NCI-H1092 treated with DMSO at 0.1 percent for 48 hours (cell line): ENCODE measurements at places on chromosomes 5 and 9.

DNA sequence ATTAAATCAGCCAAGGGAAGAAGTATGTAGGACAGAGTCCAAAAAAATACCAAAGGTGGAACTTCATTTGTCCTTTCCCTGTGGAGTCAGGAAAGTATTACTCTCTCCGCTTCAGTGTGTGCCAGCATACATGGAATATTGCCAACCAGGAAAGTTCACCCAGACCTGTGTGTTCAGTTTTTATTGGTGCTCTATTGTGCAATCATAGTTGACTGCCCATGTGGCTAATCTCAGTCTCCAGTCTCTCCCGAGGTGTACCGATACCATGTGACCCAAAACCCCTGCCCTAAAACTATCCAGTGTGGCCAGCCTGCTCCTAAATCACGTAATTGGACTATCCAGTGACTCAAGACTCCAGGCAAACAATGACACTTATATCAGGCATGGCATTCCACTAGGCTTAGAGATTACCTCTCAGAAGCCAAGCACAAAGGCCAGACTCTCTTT, 38.8 kb downstream of the NFX1 start:
- DNase-seq: no peak

DNA sequence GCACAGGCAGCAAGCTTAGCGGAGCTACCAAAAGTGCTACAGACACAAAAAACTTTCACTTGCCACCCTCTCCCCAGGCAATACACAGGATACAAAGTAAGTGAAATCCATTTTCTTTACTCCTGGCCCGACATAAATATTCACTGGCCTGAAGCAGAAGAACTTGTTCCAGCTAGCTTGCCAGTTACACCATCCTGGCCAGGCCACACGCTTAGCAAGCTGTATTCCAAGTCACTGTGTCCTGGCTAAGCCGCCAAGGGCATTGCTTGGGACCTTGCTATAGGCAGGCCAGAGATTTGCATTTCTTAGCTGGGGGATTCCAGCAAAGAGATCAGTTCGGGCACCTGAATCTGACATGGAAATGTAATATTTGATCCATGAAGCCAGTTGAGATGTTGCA, 71.0 kb upstream of the SLC1A3 start:
- DNase-seq: no peak

GRCh38 chr9:2385746-2386145, 235.8 kb upstream of the VLDLR start:
- no peak for DNase-seq

DNA sequence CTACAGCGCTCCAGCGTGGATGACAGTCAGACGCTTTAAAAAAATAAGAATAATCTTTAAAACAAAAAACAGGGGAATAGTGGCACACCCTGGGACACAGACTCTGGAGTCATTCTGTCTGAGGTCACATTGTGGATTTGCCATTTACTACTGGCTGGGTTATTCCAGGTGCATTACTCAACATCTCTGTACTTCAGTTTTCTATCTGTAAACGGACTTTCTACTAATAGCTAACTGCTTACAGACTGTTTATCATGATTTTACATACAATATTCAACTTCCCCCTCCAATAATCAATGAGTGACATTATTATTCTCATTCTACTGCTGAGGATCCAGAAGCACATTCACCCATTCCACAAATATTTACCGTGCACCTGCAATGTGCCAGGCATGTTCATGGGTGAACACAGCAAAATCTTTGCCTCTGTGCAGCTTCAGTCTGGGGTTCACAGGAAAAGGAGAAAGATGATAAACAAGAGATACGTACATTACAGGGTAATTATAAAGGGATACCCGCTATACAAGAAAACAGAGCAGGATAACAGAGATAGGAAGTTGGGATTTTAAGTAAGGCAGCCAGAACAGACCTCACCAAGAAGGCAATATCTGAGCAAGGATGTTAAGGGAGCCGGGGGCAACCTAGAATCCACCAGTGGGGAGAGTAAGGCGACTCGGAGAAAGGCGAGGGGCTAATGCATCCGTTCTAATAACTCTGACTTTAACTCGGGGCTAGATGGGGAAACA, 984 bp upstream of the RAD23B start:
- no peak for DNase-seq

DNA sequence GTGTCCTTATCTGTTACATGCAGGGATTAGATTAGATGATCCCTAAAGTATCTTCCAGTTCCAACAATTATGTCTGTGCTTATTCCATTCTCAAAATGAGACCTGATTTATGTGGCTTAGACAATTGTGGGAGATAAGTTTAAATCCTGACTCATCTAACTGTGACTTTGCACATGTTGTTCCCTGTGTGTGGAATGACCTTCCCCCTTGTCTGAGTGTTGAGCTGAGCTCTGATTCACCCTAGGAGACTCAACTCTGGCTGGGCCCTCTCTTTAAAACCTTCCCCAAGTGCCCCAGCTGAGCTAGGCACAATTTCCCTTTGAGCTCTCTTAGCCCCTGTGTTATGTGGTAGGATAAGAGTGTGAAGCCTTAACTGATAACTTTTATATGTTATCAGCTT, 118.9 kb upstream of the ELL2 start:
- no peak for DNase-seq

DNA sequence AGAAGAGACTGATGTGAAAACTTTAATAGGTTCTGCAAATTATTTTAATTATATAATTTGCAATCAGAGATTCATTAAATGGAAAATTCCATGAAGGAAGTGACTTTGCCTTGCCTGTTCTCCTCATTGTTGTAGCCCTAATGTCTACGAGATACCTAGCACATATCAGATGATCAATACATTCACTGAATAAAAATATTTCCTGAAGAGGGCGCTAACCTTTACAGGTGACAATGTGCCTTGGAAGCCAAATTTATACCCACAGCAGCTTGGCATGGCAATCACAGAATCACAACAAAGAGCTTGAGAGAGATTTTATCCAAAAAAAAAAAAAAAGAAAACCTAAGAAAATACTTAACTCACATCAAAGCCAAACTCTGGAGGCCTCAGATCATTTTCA, 17.4 kb downstream of the HAUS6 start:
- DNase-seq: peak; percentile 37

DNA sequence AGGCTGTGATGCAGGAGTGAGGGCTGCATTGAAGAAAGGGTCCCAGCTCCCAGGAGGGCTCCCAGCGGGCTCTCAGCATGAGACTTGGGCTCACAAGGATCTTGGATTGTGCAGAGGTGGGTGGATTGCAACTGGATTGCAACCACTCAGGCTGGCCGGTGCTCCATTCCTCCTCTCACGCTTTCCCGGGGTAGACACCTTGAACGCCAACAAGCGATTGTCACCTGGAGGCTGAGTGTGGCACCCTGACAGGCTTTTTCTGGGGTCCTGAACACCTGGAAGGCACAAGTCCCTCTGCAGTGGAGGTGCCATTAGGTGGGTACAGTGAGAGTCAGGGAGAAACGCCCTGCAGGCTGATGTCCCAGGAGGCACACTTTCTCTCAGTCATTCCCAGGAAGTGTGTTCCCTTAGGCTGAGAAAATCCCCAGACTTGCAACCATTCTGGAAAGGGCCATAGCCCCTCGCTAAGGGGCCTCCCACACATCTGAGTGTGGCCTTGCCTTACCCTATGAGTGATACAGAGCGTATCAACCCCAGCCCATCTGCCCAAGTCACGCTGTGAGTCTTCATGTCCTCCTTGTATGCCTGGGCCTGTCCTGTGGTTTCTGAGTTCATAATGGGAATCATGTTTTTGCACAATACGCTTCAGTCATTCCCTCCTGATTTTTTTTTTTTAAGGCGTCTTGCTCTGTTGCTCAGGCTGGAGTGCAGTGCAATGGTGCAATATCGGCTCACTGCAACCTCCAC, 488.1 kb downstream of the IRX1 start:
- no peak for DNase-seq

GRCh38 chr9:115636596-115636995, 517.0 kb upstream of the PAPPA start:
- no peak for DNase-seq

- no peak for DNase-seq
Measured at GRCh38 chr9:120693700-120694008, 20.6 kb downstream of the MEGF9 start.

- DNase-seq: no peak
Measured at GRCh38 chr5:122605236-122605635, 169.6 kb upstream of the SNX2 start.

GRCh38 chr5:128587275-128587674, 49.2 kb upstream of the FBN2 start:
- no peak for DNase-seq

DNA sequence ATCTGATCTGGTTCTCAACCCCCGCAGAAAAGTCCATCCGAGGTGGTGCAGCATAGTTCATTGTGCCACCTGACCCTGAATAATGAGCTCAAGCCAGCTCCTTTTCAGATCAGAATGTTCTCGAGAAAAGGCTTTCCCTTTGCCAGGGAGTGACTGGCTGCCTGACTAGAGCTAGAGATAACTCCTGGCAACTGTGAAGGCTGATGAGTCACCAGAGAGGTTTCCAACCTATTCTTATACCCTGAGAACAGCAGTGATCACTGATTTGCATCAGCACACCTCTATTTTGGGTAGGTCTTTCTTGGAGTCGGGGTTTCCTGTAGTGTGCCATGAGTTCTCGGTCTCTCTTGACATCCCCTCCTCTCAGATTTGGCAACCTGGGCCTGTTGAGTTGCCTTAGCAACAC, 127.9 kb downstream of the PIK3R1 start:
- DNase-seq: no peak

- DNase-seq: no peak
Measured at GRCh38 chr5:167553511-167553910, 737.9 kb upstream of the WWC1 start.

- DNase-seq: no peak
Measured at GRCh38 chr5:174424219-174425053, 299.9 kb upstream of the MSX2 start.

- no peak for DNase-seq
Measured at GRCh38 chr5:36253575-36253974, 11.8 kb upstream of the NADK2 start.

DNA sequence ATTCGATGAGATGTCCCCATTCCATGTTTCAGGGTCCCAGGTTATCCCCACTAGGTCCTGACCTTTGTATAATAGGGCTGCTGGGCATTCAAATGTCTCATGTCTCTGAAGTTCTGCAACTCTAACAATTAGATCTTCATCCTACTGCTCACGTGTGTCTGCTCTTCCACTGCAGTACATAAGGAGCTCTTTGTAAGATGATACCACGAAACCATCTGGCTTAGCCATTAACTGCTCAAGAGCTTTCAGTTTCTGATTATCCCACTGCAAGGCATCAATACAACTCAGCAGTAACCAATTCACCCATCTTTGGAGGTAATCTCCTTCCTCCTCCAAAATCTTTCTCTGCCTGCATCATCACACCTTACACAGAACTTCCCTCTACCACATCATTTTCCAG, 49.9 kb upstream of the PPP2CA start:
- no peak for DNase-seq

- peak; percentile 63 for DNase-seq
Measured at GRCh38 chr5:177446200-177447065, at the start of gene PRR7. Gene PRR7 (plus strand): TSS chr5:177446814. CDS start chr5:177455068, 8,254 bp downstream.

DNA sequence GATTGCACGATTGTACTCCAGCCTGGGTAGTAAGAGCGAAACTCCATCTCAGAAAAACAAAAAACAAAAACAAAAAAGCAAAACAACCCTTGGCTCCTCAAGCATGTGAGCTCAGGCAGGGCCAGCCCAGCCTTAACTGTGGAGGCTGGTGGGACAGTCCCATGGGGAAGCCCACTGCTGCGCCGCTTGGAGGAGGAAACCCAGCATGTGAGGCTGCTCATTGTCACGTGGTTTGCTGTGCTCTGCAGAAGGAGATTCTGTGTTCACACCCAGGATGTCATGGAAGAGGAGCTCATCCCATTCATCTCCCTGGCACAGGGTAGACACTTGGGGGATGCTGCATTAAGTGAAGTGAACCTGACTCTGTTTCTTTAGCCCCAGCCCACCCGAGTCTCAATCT, 4.0 kb downstream of the ZBED3 start:
- DNase-seq: no peak

GRCh38 chr9:3875361-3876132, 349.7 kb upstream of the RFX3 start:
- DNase-seq: no peak

DNA sequence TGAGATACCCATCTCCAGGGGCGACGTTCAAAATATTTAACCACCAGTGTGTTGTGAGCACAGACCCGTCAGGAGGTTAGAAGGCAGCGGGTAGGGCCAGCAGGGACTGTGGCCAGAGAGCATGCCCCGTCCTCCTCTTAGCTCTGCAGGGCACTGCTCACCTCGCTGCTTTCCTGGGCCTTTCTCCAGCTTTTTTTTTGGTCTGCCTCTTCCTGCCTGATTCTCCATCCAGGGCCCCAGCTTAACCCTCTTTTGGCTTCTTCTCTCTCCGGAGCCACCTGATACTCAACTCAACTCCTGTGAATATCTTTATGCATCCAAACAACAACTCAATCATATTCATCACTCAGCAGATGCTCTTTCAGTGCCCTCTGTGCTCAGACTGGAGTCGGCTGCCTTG, 44.0 kb downstream of the TMOD1 start:
- no peak for DNase-seq

- DNase-seq: peak; percentile 50
Measured at GRCh38 chr9:127424676-127424999, 456 bp downstream of the ZNF79 start.

- no peak for DNase-seq
Measured at GRCh38 chr5:96331681-96332361, 101.2 kb downstream of the PCSK1 start.

- no peak for DNase-seq
Measured at GRCh38 chr5:154513669-154514084, 35.6 kb upstream of the HAND1 start.

DNA sequence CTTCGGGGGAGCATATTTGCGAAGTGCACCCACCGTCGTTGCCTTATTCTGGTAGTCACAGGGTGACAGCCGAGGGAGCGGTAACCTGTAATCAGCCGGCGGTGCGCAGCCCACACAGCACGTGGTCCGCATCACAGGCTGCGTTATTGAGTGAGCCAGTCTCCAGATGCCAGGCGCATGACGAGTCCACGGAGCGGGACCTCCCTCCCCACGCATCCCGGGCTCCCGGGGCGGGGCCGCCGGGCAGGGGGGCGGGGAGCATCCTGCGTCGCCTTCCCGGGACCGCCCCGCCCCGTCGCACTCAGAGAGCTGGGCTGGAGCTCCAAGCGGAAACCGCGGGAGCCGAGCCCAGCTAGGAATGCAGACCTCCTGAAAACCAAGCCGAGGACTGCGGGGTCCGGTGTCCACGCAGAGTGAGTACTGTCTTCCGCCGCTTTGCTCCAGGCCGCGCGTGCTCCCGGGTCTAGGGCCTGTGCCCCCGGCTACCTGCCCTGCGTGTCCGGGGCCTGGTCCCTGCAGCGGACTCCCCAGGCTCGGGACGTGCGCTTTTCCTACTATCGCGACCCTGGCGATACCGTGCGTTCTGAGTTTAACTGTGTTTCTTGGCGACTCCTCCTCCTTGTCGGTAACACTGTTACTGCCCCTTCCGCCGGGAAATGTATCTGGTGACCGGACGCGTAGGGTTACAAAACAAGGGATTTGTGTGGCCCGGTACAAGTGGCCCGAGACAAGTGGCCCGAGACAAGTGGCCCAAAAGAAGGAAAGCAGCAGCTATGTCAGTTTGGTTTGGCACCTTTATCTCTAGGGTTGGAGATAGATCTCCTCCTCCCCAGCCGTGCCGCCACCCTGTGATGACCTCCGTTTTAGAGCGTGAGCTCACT, 40.6 kb downstream of the CAST start:
- peak; percentile 18 for DNase-seq

- DNase-seq: no peak
Measured at GRCh38 chr5:71529682-71530081, 57.5 kb upstream of the MCCC2 start.

- no peak for DNase-seq
Measured at GRCh38 chr9:91533382-91533781, 109.8 kb upstream of the NFIL3 start.
